ENCODE measurements at places on chromosomes 4 and X.

DNA sequence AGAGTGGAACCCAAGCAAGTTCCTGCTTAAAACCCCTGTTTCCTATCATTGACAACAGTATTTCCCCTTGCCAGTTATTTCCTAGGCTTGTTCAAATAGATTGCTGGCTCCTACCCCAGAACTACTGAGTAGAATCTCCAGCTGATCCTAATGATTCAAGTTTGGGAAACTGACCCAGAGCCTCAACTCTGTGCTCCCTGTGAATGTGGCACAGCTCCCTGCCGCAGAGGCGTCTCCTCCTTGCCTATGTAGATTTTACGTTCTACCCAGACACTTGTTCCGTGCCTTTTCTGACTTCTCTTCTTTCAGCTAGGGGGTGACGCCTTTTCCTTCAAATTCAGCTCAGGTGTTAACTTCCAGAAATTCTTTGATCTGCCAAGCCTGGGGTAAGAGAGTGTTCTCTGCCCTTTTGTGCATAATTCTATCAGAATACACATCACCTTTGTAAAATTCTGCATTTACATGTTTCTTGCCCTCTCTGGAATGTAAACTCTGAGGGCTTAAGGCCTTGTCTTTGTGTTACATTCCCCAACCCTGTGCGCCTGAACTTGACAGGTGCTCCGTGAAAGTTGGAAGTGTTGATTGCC is 4.4 kb downstream of the LSM6 start:
- no peak for DNase-seq

DNA sequence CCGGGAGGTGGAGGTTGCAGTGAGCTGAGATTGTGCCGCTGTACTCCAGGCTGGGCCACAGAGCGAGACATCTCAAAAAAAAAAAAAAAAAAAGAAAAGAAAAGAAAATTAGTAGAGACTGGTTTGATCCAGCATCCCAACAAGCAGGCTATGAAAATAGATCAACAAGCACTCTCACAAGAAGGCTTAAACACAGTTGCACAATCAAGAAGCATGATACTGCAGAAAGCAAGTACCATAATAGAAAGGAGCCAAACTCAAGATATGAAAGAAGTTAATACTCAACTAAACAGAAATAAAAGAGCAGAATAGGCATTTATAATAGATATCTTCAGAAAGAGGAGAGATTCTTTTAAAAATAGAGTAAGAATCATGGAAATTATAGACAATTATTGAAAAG is 10.6 kb downstream of the TLR6 start:
- DNase-seq, result no peak

DNA sequence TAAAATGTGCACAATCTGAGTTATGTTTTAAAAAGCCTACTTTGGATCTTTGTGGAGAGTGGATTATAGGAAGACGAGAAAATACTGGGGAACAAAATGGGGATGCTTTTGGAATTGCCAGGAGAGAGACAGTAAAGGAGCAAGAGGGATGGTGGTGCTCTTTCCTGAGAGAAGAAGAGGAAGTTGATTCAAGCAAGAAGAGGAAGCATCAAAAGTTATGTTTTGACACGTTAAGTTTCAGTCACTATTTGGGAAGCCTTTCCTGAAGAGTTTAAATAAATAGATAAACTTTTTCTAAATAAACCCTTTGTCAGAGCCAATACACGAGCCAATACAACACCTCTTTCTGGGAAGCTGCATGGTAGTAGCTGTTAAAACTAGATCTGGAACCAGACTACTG is 394.1 kb downstream of the GALNTL6 start:
- no peak for DNase-seq

- no peak for DNase-seq
Measured at GRCh38 chr4:115053313-115053712, 60.1 kb downstream of the NDST4 start.

GRCh38 chr4:28092610-28093009 is 1232.0 kb downstream of the STIM2 start:
- no peak for DNase-seq

DNA sequence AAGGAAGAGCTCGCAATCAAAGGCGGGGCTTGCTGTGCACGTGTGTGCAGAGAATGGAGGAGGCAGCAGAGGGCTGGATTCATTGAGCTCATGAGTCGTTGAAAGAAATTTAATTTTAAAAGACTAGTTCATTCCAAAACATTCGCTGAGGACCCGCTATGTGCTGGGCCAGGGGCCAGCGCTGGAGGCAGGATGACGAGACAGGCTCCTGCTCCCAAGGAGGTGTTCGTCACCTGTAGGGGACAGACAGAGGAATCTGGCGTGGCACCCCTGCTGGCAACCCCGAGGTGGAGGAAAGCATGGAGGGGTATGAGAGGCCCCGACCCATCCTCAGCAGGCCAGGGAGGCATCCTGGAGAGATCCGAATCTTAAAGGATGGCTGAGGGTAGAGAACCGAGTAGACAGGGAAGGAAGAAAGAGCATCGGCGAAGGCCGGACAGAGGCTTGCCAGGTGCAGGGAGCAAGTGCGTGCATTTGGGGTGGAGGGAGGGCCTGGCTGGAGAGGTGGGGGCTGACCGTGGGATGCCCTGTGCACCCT is 96.4 kb downstream of the CPZ start:
- DNase-seq, result no peak

DNA sequence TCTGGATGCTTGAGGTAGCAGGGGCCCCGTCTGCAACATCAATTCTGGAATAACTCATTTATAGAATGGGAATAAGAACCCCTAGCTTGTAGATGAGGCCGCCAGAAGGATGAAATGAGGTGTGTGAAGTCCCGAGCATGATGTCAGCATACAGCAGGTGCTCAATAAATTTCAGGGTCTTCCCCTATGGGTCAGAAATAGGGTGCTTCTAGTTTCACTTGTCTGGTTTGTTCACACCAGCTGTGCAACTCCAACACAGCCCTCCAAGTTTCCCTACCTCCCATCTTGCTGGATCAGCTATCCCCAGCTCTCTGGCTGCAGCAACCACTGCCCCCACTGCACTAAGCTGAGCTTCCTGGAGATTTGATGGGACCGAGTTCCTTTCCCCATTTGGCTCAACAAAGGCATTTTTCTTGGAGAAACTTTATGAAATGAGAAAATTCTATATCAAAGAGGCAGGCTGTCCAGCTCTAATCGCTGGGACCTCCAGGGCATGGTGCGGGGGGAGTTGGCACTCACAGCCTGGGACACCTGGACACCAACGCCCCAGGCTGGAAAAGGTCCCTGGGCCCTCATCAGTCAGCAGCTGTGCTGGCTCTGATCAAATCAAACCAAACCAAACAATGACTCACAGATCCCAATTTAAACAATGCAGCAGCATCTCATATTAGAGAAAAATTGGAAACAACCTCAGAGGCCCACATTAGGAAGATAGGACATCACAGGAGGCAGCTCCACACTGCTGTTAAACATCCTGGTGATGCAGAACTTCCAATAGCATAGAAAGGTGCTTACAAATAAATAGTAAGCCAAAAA is 13.3 kb downstream of the SLC2A9 start:
- no peak for DNase-seq

GRCh38 chr4:176546975-176547374 is 227.2 kb downstream of the SPCS3 start:
- no peak for DNase-seq

DNA sequence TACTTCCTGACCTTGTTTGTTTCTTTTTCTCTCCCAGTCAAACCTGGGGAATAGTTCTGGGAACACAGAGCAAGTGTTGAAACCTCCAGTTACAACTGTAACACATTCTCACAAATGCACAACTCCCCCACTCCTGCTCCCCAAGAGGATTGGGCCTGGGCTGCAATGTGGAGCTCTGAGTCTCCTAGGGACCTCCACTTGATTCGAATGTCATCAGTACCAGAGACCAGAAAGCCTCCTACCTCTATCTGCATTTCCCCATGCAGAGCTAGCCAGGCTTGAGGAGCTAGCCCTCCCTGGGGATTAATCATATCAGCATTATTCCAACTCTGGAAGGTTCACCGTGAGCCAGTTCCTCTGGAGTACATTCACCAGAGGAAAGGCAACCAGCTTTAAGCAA is 41.7 kb upstream of the CITED1 start:
- DNase-seq, result no peak

- DNase-seq, result no peak
Measured at GRCh38 chr4:115272594-115272993, 159.2 kb upstream of the NDST4 start.

DNA sequence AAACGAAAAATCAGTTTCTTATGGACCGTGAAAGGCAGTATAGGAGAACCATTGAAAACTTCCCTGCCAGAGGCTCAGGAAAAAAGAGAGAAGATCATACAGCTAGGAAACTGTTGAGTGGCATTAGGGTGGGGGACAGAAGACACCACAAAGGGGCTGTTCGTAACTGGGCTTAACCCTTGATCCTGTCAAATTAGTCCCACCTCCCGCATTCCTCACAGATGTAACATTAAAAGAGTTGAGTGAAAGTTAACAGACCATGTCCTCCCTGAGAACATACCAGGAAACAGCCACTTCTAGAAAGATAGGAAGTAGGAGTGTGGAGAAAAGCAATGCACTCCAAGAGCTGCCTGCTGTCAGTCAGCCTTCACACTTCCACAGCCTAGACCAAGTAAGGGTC is 8.7 kb downstream of the SHROOM4 start:
- DNase-seq, result no peak

DNA sequence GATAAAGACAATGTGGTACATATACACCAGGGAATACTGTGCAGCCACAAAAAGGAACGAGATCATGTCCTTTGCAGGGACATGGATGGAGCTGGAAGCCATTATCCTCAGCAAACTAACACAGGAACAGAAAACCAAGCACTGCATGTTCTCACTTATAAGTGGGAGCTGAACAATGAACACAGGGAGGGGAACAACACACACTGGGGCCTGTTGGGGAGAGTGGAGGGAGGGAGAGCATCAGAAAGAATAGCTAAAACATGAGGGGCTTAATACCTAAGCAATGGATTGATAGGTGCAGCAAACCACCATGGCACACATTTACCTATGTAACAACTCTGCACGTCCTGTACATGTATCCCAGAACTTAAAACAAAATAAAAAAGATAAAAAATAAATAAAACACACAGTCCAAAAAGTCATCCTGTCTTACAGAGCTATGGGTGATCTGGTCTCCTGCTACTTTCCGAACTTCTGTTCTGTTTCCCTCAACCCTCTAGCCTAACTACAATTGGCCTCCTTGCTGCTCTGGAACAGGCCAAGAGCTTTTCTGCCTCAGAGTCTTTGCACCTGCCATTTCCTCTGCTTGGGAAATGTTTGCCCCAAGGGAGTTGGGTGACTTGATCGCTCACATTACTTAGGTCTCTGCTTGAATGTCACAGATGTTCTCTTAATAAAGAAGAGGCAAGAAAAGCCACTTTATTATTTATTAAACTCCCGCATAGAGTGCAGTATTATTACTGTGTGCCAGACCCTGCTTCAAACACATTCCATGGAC is 1.1 kb upstream of the CD38 start:
- no peak for DNase-seq

DNA sequence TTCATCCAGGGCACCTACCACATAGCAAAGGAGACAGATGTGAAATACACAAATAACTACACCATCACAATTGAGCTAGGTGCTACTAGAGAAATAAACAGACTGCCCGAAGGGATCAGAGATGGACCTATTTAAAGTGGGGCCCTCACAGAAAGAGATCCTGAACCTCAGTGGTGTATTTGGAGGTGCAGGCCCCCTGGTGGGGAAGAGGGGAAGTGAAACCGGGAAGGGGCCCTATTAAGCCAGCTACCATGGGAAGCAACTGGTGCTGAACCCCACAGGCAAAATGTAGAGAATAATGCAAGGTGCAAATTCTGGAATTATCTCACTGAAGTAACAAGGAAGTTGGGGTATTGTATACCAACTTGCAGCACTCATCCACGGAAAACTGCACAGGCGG is 78.6 kb upstream of the FAM9A start:
- peak; percentile 37 for DNase-seq

- no peak for DNase-seq
Measured at GRCh38 chrX:22686138-22686541, 313.6 kb upstream of the DDX53 start.

DNA sequence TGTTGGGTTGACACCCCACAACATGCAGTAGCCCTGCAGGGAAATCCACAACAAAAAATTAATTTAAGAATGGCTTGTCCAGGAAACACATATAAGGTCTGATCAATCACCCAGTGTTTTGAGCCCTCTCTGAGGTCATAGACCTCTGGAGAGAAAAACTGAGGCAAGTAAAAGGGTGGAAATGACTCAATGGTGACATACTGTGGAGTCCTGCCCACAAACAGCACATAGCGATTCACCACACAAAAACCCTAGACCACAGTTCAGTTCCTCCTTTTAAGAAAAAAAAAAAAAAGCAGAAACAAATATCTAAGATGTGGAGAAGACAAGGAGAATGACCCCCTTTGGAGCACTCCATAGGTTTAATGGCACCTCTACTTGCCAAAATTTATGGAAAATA is 2691.0 kb downstream of the PCDH7 start:
- DNase-seq, result no peak

- DNase-seq, result no peak
Measured at GRCh38 chr4:153850533-153851280, 61.8 kb upstream of the SFRP2 start.

GRCh38 chr4:183214912-183215488 is 105.1 kb downstream of the CLDN22 start:
- no peak for DNase-seq

GRCh38 chr4:186297013-186297645 is 31.1 kb downstream of the F11 start:
- no peak for DNase-seq

DNA sequence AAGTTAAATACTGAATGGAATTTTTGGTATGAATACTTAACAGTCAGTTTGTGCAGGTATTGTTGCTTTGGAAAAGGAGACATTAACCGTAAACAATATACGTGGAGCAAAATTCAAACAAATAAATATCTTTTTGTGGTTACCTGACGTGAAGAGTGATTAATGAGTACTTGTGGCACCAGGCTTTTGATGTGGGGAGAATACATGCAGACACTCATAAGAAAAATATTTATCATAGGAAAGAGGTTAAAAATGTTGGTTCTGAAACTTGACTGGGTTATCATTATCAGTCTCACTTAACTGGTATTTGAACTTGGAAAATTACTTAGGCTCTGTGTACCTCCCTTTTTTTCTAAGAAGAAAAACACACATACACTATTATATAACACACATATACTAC is 136.4 kb upstream of the NDST4 start:
- no peak for DNase-seq

DNA sequence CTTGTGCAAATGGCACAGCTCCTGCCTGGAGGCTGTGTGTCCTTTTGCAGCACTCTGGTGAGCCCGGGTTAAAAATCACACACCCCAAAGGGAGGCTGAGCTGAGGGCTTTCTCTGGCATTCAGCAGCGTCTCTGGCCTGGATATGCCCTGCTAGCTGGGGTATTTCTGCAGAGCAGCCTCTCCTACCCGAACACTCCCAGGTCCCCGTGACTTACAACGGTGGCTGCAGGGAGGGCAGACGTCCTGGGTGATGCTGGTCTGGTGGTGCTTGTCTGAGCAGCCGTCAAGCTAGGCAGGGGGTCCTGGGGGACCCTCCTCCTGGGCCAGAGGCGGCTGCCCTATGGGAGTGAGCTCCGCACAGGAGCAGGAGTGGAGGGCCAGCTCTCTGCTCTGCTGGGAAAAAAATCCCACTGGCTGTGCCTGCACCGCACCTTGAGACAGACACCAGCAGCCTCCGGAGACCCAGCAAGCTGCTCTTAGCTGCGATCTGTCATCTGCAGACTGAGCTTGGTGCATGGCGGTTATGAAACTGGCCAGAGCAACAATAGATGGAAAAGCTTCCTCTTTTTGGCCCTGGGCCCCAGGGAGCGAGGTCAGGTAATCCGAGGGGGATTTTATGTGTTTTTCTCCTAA is 41.3 kb upstream of the ASMTL start:
- no peak for DNase-seq
